ENCODE measurements at places on chromosomes 2 and 18.

DNA sequence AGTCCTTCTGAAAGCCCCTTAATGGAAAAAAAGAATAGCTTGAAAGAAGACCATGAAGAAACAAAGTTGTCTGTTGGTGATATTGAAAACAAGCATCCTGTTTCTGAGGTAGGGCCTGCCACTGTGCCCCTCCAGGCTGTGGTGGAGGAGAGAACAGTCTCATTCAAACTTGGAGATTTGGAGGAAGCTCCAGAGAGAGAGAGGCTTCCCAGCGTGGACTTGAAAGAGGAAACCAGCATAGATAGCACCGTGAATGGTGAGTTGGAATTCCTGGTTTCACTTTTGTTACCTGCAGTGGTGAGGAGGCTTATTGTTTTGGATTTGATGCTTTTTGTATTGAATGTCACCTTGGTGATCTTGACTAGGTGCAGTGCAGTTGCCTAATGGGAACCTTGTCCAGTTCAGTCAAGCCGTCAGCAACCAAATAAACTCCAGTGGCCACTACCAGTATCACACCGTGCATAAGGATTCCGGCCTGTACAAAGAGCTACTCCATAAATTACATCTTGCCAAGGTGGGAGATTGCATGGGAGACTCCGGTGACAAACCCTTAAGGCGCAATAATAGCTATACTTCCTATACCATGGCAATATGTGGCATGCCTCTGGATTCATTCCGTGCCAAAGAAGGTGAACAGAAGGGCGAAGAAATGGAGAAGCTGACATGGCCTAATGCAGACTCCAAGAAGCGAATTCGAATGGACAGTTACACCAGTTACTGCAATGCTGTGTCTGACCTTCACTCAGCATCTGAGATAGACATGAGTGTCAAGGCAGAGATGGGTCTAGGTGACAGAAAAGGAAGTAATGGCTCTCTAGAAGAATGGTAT lies 13.3 kb downstream of the SLC20A1 start:
- no peak for DNase-seq

- no peak for DNase-seq
These were observed 12.8 kb upstream of the GCG start for GRCh38 chr2:162164802-162165201.

DNA sequence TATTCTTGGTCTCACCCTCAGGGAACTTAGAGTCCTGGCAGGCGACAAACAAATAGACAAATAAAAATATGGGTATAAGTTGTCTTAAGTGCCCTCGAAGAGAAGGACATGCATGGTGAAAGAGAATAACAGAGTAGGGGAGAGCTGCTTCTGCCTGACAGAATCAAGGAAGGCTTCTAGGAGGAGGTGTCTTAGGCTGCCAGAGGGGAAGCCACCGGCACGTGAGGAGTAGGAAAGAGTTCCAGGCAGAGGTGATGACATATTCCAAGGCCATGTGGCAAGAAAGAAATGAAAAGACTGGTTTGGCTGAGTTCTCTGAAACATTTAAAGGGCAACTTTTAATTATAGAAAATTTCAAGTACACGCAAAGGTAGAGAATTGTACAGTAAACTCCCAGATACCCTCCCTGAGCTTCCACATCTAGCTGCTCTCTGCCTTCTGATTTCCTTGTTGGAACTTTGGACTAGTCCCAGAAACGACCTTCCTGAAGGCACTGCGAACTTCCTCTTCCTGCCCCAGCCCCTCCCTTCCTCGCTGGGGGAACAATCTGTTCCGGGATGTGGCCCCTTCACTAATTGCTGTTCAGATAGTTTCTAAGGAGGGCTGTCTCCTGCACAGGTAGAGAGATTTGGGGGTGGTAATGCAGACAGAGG lies 91.7 kb downstream of the DYSF start:
- no peak for DNase-seq

GRCh38 chr2:150303281-150303680 lies 184.2 kb downstream of the RND3 start:
- no peak for DNase-seq

- DNase-seq, result no peak
These were observed 47.8 kb downstream of the PRELID3A start for GRCh38 chr18:12455496-12455895.

GRCh38 chr2:213080969-213081617 lies 70.3 kb downstream of the IKZF2 start:
- no peak for DNase-seq

DNA sequence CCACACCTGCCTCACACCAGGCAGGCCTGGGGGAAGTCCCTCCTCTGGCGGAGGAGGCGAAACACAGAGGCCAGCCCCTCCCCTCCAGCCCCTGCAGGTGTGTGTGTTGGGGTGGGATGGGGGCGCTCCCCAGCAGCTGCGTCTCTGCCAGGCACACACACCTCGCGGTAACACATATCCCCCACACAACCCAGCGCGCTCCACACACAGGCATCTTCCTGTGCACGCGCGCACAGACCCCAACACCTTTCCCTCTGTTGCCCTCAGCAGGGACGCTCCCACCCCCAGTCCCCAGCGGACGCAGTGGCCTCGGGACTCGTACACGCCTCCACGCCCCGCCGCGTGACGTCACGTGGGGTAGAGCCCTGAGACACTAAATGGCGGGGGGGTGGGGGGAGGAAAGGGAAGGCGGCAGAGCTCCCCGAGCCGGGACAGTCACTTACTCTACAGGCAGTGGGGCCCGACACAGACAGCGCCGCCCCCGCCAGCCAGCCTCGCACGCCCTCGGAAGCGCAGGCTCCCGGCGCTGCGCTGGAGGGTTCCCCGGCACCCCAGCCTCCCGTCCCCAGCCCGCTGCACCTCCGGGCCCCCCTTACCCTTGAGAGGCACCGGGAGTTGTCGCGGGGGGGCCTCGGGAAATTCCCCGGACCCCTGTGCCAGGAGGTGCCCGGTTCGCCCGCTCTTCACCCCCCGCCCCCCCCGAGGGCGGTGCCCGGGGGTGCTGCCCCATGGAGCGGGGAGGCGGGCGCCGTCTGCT lies at the start of gene WNT10A:
TSS of gene WNT10A (plus strand) at position 751 of the 757 bp plus-strand sequence. CDS start 144 bp downstream, outside the sequence.
- peak; percentile 52 for DNase-seq

GRCh38 chr2:74425523-74425922 lies 4.0 kb downstream of the WDR54 start:
- no peak for DNase-seq

DNA sequence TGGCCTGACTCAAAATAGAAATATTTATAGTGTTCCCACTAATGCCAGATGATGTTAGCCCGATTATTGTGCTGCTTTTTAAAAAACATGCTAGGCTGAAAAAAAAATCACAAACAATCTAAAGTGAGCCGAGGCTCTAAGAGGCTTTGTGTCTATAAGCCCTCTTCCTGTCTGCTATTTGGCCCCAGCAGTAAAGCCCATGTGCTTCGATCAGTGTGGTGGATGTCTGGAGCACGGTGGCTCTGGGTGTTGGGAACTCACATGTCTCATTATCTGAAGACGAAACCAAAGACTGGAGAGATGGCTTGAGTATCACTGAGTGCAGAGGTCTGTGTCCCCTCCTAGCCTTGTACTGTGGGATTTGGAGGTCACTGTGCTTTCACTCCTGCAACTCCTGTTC lies 55.1 kb downstream of the INO80C start:
- no peak for DNase-seq

DNA sequence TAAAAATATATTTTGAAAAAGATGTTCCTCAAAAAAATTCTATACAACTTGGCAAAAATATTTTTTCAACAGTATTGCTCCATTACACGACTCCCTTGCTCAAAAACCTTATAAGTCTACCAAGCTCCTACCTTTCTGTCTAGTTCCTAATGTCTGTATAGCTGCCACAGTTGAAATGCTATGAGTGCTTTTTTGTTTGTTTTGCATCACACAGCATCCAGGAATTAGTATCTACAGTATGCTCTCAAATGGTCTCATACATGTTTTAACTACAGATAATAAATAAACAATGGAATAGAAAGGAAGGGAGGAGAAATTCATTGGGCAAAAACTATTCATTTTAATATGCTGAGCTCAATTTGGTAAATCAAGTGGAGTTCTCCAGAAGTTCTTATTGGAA lies 17.3 kb downstream of the ACADL start:
- no peak for DNase-seq

DNA sequence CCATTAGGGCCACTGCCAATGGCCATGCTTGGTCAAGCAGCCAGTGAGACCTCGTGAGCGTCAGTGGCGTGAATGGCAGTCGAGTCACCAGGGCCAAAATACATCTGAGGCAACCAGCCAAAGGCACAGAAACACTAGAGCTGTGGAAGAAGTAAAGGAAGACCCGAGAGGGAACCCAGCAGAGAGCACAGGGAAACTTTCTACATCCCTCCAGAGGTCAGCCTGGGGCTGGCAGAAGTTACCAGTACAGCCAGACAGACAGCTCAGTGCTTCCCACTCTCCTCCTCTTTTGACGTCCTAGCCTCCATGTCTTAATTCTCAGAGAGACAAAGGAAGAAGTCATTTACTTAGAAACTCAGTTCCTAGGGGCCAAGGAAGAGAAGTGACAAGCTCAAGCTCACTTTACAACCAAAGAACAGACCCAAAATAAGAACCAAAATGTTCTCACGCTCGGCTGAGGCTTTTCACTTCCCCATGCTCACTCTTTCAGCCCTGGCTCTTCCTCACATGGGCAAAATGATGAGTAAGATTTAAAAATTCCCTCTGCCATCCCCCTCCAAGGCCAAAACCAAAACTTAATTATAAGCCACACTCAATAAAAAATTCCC lies 8.7 kb downstream of the CYRIA start:
- DNase-seq, result no peak

- DNase-seq, result no peak
These were observed 195.7 kb upstream of the VWC2L start for GRCh38 chr2:214215107-214215506.

DNA sequence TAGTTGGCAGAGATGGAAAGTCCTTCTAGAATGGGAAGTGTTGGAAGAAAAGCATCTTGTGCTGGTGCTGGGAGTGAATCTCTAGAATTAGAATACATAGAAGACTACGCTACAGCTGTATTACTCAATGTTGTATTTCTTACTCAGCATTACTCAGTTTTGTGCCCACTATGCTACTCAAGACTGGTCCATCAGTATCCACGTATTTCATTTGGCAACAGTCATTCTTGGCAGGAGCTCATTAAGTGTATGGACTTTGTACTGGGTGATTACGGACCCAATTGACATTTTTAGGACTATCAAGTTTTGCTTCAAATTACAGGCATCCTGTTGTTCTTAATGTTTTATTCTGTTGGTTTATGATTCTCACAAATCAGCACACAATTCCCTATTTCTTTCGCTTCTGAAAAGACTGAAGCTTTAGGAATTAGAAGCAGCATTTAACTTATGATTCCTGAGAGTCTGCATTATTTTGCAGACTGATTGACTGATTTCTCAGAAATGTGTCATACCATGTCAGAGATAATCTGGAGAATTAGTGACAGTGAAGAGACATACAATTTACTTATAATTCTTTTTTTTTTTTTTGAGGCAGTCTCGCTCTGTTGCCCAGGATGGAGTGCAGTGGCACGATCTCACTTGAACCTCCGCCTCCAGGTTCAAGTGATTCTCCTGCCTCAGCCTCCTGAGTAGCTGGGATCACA lies 136.9 kb downstream of the MYO3B start:
- DNase-seq, result no peak

- no peak for DNase-seq
These were observed 100.6 kb downstream of the UPP2 start for GRCh38 chr2:158202161-158202815.

DNA sequence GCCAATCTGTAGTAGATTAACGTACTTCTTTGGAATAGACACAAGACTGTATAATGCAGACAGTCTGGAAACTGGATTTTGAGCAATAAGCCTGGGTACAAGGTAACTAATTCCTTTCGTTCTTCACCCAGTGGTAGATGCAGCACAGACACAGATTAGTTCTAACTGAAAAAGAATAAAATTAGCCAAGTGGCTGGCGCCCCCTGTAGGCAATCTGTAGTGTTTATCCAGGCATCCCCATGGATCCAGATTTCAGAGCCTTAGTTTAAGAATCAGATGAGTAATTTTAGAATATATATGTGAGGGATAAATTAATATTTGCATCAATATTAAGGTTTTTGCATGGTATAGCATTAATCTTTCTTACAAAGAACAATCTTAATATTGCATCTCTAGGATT lies 563.9 kb downstream of the DCC start:
- DNase-seq, result no peak

GRCh38 chr2:164187121-164187520 lies 434.2 kb downstream of the GRB14 start:
- no peak for DNase-seq

- no peak for DNase-seq
These were observed 175.4 kb downstream of the TMEM247 start for GRCh38 chr2:46654801-46655200.

GRCh38 chr18:7470101-7470500 lies 97.0 kb upstream of the PTPRM start:
- no peak for DNase-seq

DNA sequence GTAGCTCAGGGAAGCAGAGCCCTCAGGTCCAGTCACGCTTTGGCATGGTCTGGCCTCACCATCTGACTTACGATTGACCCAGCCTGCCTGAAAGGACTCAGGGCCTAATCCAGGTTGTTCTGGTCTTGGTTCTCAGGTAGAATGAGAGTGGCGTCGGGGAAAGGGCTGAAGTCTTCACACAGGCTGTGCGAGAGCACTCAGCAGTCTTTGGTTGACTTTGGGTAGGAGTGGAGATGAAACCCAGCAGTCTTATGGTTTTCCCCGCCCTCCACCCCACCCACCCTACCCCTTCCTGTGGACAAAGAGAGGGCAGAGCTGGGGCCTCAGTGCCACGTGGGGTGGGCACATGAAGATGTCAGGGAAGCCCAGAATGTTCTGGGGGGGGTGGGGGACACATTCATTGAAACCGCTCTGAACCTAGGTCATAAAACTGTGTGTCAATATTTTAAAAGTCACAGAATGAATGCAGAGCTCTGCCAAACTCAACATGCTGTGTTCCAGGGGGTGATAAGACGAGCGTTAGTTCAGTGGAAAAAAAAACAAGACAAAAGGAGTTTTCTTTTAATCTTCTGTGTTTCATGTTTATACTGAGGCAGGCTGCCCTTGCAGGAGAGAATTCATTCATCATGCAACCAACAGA lies 58.6 kb upstream of the ALPP start:
- DNase-seq, result no peak

- no peak for DNase-seq
These were observed 44.4 kb downstream of the BCL2L11 start for GRCh38 chr2:111165084-111165483.

DNA sequence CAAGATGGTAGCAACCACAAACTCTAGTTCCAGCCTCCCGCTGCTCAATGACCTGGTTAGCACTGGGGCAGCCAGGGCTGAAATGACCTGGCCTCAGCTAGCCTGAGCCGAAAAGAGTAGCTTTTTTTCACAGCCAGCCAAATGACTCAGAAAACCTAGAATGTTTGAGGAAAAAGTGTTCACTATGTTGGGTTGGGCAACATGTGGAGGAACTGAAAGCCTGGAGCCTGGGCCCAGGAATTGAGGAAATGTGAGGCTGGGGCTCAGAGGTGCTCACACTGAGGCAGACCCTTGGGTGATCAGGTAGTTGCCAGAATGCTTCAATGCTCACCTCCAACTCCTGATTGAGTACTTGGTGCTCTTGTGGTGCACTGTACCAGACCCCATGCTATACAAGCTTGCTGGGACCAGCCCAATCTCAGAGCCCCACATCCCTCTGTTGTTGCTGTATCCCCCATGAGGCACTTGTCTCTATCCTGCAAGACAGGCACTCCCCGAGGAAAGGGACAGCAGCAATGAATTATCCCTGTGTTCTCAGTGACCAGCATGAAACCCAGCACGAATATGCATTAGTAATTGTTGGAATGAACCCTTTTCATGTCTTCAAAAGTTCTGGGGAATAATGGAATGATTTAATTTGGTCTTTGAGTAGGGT lies 116.2 kb downstream of the USP34 start:
- DNase-seq, result no peak

- DNase-seq, result no peak
These were observed 264.7 kb downstream of the PAX3 start for GRCh38 chr2:222034058-222034457.

GRCh38 chr18:31655354-31655753 lies 29.0 kb downstream of the B4GALT6 start:
- DNase-seq, result no peak
